Mesothelial cell of epicardium (in vitro differentiated cells): ENCODE measurements at places on chromosomes 1 and 21.

- DNase-seq: no peak
Measured at GRCh38 chr21:14817311-14817710, 247.5 kb downstream of the NRIP1 start.

DNA sequence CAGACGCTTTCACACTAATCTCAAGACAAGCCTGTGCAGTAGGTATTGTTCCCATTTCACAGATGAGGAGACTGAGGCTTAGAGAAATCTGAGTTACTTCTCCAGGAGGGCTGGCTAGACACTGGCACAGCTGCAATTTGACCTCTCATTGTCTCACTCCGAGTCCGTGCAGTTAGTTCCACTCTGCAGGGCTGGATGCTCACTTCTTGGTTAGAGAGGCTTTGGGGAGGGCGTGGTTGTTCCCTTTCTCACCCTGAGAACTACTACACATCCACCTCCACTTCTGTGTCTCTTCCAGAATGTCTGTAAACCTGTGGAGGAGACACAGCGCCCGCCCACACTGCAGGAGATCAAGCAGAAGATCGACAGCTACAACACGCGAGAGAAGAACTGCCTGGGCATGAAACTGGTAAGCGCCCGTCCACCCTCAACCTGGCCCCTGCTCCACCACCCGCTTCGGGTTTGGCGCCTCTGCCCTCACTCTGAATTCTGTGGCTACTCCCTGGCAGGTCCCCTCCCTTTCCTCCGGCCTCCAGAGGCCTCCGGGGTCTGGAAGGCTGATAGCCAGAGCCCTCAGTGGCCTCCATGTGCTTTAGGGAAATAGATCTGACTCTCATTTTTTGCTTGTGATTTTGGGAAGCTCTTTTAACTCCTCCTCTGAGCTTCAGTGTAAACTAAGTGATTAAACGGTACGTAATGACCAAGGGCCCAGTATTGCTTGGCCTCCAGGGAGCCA is 29.1 kb downstream of the EIF2D start:
- no peak for DNase-seq

GRCh38 chr1:78096976-78097375 is 51.2 kb downstream of the GIPC2 start:
- DNase-seq: no peak

DNA sequence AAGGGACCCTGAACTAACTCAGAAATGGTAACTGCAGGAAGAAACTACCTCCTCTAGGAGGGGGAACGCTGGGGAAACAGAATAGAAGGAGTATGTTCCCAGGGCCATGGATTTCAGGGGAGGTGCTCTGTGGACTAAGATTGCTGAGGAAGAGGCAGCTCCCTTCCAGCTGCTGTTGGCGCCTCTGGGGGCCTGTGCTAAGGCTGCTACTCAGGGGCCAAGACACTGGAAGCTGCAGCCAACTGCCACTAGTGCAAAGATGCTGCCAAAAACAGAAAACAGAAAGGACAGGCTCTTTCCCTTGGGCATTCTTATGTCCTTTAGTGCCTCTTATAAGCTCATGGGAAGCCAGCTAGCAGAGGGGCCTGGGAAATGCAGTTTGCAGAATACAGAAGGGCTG is 58.0 kb upstream of the SGIP1 start:
- no peak for DNase-seq

DNA sequence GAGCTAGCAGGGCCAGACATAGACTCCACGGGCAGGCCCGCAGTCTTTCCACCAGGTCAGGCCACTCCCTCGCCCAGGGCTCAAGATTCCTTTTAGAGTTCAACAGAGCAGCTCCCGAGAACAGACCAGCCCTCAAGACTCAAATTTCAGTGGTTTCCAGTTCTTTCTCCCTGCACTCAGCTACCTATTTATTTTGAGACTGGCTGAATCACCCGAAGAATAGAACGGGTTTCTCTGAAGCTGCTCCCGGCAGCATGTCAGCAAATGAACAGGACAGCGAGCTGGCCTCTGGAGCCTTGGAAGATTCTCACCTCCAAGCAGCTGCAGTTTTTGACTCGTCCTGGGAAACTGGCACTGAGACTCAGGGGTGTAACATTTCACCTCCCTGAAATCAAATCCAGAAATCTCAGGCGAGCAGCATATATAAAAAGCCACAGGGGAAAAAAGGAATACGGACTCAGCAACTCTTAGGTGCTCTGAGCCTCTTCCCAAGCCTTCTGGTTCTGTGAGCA is 177.9 kb downstream of the CLIC6 start:
- DNase-seq: no peak

GRCh38 chr1:36506276-36506920 is 23.7 kb upstream of the CSF3R start:
- no peak for DNase-seq

GRCh38 chr1:115107516-115108260 is 18.4 kb upstream of the TSPAN2 start:
- DNase-seq: no peak

GRCh38 chr1:78855258-78855657 is 151.3 kb downstream of the ADGRL4 start:
- no peak for DNase-seq

DNA sequence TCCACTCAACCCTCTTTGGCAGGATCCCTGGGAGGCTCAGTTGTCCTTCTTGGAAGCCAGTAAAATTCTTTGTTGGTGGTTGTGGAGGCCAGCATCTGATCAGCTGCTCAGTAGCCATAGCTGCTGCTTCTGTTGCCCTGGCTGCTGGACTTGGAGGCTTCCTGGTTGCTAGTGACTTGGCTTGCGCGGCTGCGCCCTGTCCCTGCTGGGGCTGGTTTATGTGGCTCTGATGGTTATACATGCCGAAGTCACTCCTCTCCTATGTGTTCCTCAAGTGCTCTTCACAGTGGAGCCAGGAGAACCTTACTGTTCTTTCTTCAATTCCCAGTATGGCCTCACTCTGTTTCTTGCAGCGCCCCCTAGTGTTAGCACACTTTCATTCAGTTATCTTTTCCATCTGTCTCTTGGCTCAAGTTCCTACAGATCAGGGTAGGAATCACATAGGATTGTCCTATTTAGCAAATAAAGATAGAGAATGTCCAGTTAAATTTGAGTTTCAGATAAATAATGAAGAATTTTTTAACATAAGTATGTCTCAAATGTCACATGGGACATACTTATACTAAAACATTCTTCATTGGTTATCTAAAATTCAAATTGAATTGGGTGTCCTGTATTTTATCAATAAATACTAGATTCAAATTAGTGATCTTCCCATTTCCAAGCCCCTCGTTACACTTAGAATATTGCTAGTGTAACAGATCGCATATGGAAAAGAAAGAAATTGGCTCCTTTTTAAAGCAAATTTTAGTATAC is 176.5 kb downstream of the TGFB2 start:
- DNase-seq: no peak

DNA sequence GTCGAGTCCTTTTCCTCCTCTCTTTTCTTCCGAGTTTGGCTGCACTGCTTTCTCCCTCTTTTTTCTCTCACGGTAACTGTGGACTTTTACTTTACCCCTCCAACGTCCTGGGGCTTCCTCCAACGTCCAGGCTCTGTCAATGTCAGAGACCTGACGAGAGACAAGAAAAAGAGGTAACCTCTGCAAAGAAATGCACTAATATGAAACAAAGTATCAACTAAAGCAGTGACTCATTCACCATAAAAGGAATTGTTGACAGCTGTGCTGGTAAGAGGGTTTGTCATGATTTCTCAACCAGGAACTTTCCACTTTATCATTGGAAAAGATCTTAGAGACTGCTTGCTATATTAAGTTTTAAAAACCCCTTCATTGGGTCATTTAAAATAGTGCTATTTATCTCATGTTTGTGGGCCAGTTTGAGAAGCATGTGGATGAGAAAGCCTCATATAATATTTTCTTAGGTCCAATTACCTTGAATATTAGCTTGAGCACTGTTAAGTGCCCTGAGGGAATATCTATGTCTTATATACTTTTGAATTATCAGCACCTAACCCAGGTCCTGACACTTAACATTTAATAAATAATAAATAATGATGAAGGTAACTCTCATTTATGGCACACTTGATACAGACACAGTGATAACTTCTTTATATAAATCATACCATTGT is at the start of gene GBP2:
Gene GBP2 (minus strand): TSS at position 202 of the 668 bp plus-strand sequence. CDS start 4,148 bp downstream, outside the sequence.
- DNase-seq: no peak

DNA sequence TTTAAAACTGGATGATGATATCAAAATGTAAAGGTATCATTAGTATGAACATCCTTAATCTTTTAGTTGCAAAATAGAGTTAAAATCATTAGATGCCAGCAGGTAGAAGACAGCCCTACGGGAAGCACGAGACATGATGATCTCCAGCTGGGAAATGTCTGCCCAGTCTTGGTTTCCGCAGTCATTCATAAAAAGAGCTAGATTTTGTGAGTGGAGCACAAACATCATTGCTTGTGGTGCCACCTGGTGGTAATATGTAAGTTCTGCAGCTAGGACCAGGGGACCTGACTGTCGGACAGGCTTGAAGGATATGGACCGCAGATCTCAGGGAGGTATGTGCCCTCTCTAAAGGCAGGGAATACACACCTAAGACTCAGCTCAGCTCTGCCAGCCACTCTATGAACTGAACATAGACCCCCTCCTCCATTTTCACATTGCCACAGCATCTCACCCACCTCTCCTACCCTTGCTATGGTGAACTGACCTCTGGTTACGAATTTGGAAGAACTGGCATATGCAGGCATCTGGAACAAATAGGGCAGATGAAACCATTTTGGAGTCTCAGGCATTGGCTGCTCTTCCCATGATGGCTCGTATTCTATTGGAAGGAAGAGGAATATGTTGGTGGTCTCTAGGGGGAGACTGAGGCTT is 9.2 kb downstream of the FCMR start:
- DNase-seq: no peak

DNA sequence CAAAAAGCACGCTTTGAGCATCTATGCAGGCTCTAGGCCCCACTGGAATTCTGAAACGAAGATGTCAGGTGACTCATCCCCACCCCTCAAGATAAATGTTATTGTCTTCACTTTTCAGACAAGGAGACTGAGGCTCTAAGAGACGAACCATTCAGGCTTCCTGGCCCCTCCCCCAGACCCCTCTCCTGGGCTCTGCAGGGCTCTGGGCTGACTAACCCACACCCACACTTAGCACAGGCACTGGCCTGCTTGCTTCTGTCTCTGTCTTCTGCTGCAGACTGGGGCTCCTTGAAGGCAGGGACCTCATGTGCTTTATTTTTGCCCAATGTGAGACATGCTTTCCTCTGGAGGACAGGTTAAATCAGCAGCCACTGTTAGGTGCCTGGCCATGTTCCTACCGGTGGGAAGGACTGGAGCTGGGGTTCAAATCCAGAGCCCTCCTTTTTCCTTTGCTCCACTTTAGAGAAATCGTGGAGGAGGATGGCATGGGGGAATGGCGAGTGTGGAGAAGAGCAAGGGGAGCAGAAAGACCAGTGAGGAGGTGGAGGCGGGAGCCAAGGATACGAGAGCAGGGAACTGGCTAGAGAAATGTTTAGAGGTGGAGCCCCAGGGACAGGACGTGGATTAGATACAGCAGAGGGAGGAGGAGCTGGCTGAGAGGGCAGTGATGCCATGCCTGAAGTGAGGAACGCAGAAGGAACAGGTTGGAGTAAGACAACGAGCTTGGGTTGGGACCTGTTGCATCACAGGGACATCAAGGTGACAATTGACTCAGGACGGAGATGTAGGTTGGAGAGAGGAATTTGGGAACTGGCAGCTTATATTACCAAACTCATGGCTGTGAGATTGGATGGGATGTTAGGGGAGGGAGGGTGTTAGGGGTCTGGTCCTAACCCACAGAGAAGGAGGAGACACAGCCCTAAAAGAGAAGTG is 1.7 kb downstream of the TMEM125 start:
- no peak for DNase-seq

DNA sequence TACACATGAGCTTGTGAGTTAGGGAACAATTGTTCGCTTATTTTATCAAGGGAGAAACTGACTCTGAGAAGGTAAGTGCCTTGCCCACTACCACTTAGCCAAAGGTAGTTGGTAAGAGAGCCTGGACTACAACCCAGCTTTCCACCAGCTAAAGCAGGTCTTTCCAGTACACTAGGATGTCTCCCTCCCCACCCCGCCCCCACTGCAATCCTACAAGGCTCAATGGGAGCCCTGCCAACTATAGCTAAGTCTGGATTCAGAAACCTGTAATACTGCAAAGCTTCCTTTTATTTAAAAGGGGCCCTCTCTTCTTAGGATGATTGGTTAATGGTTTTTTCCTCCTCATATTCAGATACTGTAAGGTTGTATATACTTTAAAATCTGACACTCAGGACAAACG is 102.0 kb upstream of the C8B start:
- DNase-seq: peak; percentile 27

DNA sequence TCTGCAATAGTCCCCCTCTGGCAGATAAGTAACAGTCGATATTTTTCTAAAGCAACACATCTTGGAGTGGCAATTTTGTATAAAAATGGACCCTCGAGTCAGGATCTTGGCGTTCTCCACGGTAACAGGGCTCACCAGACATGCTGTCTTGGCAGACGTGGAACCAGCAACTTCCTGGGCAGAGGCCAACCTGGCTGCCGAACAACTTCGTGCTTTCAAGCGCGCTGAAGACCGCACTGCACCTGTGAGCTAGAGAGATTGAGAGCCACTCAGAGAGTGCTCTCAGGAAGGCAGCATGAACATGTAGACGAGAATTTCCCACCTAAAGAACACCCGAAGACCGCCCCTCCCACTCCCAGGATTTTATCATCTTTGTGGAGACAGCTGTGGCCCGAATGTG is 7.3 kb downstream of the C1orf174 start:
- no peak for DNase-seq

GRCh38 chr1:59404796-59405195 is 107.9 kb downstream of the FGGY start:
- no peak for DNase-seq

DNA sequence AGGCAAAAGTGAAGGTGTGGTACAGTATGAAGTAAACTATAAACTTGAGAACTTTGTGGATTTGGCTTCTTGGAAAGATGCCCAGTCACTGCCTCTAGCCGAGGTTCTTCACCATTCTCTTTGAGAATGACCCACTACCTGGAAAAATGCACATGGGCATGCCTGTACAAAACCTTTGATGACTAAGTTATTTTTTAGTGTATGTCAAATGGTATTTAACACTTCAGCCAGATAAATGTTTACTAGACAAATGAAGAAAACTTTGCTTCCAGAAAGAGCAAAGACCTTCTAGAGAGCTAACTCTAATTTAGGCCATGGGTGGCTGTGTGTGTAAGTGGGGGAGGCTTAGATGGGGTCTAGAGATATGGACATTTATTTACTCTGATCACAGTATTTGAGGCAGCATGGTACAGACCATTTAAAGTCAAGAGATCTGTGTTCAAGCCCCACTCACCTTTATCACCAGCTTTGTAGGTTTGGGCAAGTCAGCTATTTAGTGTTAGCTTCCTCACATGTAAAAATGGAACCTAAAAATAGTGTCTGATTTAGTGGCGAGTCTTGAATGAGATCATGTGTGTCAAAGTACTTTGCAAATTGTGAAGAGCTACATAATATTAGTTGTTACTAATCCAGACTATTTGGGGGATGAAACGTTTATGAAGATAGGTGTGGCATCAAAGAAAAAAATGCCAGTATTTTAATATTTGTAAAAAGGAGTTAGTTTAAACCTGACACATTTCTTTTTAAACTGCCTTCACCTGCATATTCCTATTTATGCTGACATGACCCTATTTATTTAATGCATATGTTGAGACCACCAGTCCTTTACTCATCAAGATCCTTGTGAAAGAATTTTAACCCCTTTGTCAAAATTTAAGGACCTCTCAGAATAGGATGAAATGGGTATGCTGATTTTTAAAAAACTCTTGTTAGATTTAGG is 20.2 kb downstream of the NFYC start:
- no peak for DNase-seq

- no peak for DNase-seq
Measured at GRCh38 chr1:216293683-216294082, 129.6 kb downstream of the USH2A start.
